IMR-90 (cell line): ENCODE measurements at places on chromosomes 11 and 22. TPM values are rescaled to one million over a fixed set of nuclear protein-coding genes. Genes with fewer than 3 reads are reported as not detected.

Gene NXPE4
- total RNA-seq: not detected in 2 replicates

Gene SLC22A25
- not detected in 2 replicates for total RNA-seq

Gene MS4A4A
- total RNA-seq: not detected in 2 replicates

Gene GRIK4
- under 0.01 and 0.18 TPM in 2 replicates for total RNA-seq

Gene C11orf87
- under 0.01 TPM in 2 replicates for total RNA-seq

Gene RAB3IL1
- 0.28 and 0.72 TPM in 2 replicates for total RNA-seq

Gene COA4
- 78.0 and 95.5 TPM in 2 replicates for total RNA-seq
